NCI-H2081 (cell line): ENCODE measurements at places on chromosomes 4 and X.

- no peak for DNase-seq
These were observed 11.5 kb downstream of the CRMP1 start for GRCh38 chr4:5881340-5881739.

GRCh38 chr4:138573246-138573645 is 331.1 kb upstream of the SLC7A11 start:
- no peak for DNase-seq

DNA sequence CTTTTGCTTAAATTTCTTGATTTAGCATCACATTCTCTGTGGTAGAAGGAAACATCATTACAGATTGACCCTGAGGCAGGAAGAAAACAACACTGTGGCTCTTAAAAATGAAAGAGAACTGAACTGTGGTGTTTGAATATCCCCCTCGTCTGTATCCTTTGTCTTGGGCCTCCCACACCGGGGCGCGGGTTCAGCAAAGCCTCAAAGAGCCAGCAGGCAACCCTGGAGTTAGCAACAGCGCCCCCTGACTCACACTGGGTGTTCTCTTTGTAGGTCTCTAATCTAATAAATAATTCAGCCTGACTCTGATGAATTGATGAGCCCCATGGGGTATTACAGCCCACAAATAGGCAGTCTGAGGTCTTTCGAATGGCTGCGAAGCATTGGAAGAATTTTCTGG is 46.1 kb upstream of the CTSO start:
- DNase-seq, result no peak

DNA sequence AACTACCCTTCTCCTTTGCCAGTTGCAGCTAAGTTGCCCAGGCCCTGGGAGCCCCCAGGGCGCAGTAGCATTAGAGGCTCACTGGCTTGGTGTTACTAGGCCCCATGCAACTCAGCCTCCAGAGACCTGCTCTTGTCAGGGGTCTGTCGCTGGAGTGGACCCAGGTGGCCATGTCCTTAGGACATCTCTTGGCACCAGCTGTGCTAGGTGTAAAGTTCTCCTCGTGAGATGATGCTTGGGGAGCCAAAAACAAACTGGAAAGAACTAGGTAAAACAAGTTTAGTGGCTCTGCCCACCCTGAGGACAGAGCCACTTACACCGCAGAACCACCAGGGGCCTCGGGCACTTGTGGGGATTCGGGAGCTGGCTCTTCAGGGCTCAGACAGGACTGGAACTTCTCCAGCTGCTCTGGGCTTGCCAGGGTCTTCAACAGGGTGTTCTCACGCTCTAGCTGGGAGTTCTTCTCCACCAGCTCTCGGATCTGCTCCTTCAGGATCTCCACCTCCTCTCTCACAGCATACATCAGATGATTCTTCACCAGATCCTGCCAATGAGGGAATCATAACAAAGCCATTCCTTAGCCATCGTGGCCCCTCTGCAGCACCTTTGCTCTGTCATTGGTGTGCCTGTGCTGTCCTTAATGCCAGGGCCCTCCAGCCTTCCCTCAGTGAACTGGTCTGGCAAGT is 61.2 kb downstream of the TSC22D3 start:
- no peak for DNase-seq

DNA sequence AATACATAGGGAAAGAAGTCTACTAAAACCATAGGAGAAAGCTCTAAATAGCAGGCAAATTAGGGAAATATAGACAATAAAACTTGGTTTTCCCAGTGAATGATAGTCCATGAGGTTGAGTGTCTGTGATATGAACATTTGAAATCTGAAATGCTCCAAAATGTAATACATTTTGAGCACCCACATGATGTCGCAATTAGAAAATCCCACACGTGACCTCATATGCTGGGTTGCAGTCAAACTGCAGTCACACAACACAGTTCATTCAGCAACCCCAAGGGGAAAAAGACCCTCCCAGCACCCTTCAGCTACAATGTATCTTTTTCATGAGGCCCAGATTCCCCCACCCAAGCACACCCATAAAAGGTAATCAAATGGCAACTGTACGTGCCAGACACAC is 155.6 kb downstream of the BTC start:
- DNase-seq, result no peak

DNA sequence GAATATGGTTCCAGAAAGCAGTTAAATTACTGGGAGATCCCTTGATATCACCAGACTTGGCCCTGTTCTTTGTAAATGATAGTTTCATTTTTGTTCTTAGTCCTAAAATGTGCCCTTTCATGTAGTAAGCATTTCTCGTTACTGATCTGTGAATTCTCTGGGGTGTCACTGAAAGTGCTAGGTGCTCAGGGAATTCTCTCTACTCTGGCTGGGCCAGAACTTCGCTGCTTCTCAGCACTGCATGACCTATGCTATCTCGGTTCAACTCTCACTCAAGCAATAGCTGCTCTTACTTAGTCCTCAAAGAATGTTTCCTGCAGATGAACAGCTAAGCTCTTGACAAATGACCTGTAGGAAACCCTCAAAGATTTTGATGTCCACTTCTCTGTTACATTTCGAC is 1144.3 kb downstream of the ADGRL3 start:
- no peak for DNase-seq

GRCh38 chr4:161949946-161950725 is 213.7 kb downstream of the FSTL5 start:
- DNase-seq, result no peak
